Spinal cord (tissue), 10 donors: ENCODE measurements at places on chromosomes 11 and 22.
A peak's percentile ranks its signal among the peaks of the same experiment; 100 is the strongest.

- DNase-seq, result no peak
These were observed 4.7 kb downstream of the MPEG1 start for GRCh38 chr11:59207988-59208451.

DNA sequence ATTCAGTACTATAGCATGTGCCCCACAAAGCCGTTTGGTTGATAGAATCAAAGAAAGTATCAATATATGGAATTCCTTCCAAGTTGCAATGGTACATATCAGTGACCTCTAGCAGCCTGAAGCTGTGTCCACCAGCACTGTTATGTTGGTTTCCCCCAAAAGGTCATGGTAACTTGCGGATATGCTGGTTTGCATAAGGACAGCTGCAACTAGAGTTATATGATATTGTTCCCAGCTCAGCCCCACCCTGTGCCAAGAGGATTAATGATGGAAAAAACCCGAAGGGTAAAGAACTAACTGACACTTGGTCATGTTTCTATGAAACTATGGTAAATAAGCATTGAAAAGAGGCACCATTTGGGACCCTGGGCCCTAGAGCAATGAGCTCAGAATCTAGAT, 93.5 kb downstream of the PDHX start:
- DNase-seq, result no peak

DNA sequence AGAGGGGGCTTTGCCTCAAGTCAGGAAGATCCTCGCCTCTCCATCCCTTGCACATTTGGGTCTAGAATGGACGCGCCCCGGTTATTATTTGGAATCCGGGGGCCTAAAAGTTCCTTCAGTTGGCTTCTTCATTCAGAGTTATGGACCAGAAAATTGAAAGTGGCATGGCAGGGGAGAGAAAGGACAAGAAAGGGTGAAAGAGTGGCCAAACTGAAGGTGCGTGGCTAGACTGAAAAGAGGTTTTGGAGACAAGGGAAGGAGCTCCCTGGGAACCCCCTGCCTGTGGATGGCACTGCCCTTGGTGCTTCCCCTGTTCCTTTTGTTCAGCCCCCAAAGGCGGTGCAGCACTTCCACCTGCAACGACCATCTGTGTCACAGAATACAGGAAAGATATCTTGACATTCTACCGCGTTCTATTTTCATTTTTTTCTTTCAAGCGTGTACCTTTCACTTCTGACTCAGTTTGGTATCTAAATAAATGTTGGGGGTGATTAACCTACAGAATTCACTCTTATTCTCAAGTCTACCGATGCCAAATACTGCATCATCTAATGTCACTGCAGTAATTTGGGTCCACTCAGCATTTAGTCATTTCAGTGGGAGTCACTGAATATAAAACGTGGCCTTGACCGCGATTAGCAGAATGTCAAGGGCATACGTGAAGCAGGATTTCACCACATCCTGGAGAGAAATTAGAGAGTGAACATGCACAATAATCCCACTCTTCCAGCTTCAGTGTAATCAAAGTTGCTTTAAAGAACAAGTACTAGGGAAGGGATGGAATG, 88.1 kb upstream of the ARHGAP32 start:
- DNase-seq, result peak; percentile 77

- DNase-seq, result peak; percentile 39
These were observed 705 bp downstream of the PTPRJ start for GRCh38 chr11:47980907-47981621.
